Stimulated activated CD8-positive, alpha-beta memory T cell treated with anti-CD3 and anti-CD28 coated beads, Interleukin-15, amount 100 ng/mL, for 4 hours (primary cell): ENCODE measurements at places on chromosomes 1 and 21.

GRCh38 chr1:65308781-65309303 lies 501 bp upstream of the DNAJC6 start:
- no peak for DNase-seq

- DNase-seq, result no peak
These were observed 3.8 kb downstream of the ARV1 start for GRCh38 chr1:230982696-230983095.

- no peak for DNase-seq
These were observed 11.7 kb upstream of the ENO1 start for GRCh38 chr1:8889925-8890785.

DNA sequence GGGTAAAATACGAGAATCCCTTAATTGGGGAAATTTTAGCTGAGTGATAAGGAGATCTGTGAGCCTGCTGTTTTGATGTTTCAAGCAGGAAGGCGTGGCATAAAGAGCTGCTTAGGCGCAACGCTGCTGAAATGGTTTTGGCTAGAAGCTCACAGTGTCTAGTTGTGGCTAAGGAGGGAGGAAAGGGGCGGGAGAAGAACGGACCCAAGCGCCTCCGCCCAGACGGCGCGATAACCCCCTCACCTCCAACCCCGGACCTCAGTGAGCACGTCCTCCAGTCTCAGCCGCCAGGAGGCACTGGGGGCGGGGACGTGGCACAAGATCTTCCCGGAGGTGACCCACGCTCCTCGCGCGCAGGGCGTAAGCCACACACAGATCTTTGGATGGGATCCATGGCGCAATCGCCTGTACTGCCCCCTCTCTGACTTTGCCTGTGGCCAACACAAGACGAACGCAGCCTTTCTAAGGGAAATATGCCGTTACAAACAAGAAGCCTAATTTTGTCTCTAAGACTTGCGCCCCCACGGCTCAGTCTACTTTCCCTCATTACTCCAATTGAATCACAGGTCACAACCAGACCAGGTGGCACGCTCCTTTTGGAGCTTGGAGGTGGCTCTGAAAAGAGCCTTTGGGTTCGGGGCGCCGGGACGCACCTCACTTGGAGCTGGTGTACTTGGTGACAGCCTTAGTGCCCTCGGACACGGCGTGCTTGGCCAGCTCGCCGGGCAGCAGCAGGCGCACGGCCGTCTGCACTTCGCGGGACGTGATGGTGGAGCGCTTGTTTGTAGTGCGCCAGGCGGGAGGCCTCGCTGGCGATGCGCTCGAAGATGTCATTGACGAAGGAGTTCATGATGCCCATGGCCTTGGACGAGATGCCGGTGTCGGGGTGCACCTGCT lies 23.4 kb upstream of the RNF187 start:
- DNase-seq, result no peak

- DNase-seq, result no peak
These were observed 339 bp downstream of the PTGS2 start for GRCh38 chr1:186679924-186680244.

DNA sequence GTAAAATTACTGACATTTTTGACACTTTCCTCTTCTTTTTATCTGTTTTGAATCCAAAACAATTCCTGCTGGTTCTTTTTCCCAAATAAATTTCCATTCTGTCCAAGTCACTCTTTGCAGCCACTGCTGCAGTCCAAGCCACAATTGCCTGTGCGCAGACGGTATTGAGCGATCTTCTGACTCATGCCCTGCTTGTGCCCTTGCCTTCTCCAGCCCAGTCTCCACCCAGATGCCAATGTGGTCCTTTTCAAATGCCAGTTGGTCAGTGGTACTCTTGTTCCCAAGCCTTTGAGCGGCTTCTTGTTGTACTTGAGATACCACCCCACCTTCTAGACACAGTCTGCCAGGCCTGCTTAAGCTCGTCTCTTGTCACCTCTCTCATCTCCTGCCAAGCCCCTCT lies 78.9 kb downstream of the CAMTA1 start:
- DNase-seq, result no peak
